ENCODE measurements at places on chromosomes 13 and 19.

- DNase-seq = peak; percentile 20
Observed at GRCh38 chr13:85137516-85137915, 661.7 kb downstream of the SLITRK6 start.

GRCh38 chr13:101661839-101662238, 209.4 kb downstream of the ITGBL1 start:
- DNase-seq = no peak

GRCh38 chr13:33349288-33349985, 63.9 kb upstream of the STARD13 start:
- DNase-seq = peak; percentile 77

DNA sequence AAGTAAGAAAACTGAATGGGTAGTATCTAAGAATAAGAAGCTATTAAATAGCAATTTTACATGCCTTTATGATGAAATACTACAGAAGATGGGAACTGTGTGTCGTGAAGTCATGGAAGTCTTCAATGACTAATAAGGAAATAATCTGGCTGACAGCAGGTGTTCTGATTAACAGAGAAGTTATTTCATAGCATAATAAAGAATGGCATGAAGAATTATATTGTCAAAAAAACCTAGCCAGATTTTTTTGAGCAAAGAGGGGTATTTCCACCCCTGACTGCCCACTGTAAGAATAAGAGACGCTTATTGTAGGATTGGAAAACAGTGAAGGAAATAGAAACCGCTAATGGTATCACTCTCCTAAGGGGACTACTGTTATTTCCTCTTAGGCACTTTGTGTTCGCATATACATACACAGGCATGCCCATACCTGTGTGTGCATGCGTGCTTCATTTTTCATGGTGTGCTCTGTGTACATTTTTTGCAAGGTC, 318.8 kb downstream of the SHISA2 start:
- DNase-seq = no peak

GRCh38 chr13:93388701-93389100, 162.1 kb downstream of the GPC6 start:
- peak; percentile 57 for DNase-seq
